ENCODE measurements at places on chromosomes 2 and 18. TPM values are rescaled to one million over a fixed set of nuclear protein-coding genes. Genes with fewer than 3 reads are reported as not detected.

The FSIP2 gene
- 2.5 TPM for total RNA-seq

The LRRTM1 gene
- not detected for total RNA-seq

The DCC gene
- total RNA-seq, result not detected

The SERPINB3 gene
- 5.6 TPM for total RNA-seq

The KATNAL2 gene
- 2.0 TPM for total RNA-seq

DNA sequence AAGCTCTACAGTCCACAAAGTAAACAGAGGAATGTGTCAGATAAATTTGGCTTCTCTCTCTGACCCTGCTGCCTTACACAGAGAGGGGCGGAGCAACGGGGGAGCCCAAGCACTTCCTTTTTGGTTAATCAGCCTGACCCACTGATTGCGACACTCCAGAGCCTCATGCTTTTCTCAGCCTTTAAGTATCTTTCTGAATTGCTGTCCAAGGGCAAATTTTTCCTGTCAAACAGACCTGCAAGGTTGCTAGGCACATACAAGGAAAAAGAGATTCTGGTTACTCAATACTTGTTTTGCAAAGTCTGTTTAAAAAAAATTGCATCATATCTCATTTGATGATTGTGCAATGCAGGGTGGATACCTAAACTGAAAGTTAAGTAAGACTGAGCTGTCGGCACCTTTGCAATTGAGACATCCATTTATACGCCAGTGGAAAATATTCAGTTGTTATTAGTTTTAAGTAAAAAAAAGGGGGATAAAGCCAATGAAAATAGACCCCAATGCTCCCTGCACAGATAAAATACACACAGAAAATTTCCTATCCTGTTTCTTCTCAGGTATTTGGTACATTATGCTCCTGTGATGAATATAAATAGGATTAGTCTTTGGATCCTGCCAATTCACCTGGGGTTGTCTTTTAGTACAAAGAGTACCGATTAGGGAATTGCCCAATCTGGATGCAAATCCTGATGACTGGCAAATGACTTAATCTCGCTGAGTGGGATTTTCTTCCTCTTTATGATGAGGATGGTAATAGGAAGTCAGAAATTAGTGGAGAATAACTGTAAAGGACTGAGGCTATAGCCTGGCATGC lies 260.2 kb upstream of the TRIB2 start:
- peak; percentile 92 for DNase-seq

GRCh38 chr2:126241411-126241810 lies 414.5 kb upstream of the GYPC start:
- DNase-seq, result no peak

DNA sequence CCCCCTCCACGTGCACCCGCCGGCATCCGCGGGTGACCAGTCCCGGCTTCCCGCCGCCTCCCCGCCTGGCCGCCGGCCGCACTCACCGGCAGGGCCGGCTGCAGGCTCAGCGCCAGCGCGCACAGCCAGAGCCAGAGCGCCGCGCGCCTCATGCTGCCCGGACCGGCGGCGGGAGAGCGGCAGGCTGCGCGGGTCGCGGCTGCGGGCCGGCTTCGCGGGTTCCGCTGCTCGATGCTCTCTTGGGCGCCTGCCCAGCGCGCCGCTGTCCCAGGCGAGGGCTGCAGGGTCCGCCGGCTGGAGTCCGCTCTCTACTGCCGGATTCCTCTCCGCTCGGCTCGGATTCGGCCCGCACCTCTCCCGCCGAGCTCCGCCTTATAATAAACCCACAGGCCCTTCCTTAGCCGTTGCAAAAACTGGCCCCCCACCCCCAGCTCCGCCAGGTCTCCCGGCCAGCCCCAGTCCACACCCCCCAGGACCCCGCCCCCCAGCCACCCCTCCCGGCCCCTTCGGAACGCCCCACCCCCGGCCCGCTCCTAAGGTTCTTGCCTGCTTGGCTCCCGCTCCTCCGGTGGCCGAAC lies at the start of gene SDC1:
TSS of gene SDC1 (minus strand) at position 415 of the 578 bp plus-strand sequence. CDS start at position 152, 263 bp downstream.
- peak; percentile 67 for DNase-seq

GRCh38 chr2:228224410-228224809 lies 42.9 kb upstream of the SPHKAP start:
- DNase-seq, result peak; percentile 4

- no peak for DNase-seq
Observed at GRCh38 chr2:44894058-44894457, 47.4 kb upstream of the SIX3 start.

GRCh38 chr2:209305746-209306196 lies 118.1 kb upstream of the MAP2 start:
- no peak for DNase-seq

GRCh38 chr18:34529358-34530335 lies 180.5 kb upstream of the DTNA start:
- no peak for DNase-seq

DNA sequence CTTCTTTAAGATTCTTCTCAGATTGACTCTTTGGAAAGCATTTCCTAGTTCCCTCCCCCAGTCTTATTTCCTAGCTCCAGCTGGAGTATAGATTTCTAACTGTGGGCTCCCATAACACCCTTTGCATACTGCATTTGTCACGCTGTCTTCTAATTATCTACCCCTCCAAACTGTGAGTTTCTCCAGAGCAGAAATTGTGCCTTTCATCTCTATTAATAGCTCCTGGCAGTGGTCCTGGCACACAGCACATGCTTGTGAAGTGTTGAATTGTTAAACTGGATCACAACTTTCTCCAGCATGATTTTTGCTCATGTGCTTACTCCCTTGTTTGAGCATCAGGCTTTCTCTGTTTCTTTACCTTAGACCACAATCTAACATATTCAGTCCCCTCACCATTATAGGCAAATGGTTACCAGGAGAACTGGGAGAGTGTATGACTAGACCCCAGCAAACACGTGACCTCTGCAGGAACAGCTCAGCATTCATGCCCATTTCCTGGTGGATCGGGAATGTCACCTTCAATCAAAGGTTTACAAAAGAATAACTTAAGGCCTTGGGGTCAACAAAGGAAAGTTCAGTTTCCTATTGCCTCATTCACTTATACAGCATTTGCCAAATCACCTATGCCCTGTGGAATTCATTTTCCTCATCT lies 175.7 kb upstream of the TANK start:
- DNase-seq, result no peak

GRCh38 chr2:179443180-179443579 lies 178.5 kb upstream of the SESTD1 start:
- DNase-seq, result no peak

Measured in PC-3 (cell line).